NAMALWA (cell line): ENCODE measurements at places on chromosomes 6 and 20.

DNA sequence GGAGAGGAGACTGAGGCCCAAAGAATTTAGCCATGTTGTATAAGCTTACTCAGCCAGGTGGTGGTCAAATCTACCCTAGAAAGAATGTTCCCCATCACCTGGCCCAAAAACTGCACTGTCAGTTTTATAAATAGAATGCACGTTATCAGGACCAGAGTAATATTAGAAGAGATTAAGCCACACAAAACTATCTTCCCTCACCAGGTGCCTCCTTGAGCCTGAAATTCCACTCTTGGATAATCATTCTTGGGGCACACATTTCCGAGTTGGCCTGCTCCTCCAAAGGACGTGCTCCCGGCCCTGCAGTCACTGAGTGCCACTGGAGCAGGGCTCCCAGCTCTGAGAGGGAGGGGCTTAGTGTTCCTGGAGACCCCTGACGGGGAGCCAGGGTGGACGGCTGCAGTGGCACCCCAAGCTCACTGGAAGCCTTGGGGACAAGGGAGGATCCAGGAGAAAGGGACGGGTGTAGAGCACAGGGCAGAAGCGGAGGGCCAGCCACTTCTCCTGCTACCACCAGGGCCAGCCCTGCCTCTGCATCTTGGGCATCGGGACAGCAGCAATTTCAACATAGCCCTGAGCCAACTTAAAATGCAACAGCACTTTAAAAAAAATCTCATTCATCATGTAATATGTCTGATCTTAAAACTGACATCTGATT, 160.8 kb upstream of the QKI start:
- no peak for DNase-seq

- peak; percentile 93 for DNase-seq
Measured at GRCh38 chr6:36441307-36441894, 1.3 kb downstream of the PXT1 start.

- no peak for DNase-seq
Measured at GRCh38 chr20:12941025-12941424, 67.7 kb upstream of the SPTLC3 start.

DNA sequence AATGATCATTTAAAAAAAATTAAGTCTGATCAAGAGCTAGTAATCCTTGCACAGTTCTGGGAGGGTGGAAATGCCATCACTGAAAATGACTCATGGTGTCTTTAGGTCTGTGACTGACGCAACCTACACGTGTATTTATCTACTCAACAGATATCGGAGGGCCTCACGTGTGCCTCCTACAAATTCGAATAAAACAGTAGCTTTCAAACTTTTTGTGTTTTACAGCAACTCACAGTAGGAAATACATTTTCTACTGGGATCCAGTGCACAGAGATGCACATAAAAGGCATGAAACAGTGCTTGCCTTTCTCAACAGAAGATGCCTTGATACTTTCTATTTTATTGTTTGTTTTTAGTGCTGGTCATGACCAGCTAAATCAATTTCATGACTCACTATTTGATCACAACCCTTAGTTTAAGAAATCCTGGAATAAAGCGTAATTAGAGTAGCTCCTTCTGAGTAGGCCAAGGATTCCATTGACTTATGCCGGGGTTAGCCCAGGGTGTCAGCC, 210.0 kb upstream of the SNX9 start:
- no peak for DNase-seq

- DNase-seq = no peak
Measured at GRCh38 chr20:45892049-45892825, 1.1 kb downstream of the CTSA start.

DNA sequence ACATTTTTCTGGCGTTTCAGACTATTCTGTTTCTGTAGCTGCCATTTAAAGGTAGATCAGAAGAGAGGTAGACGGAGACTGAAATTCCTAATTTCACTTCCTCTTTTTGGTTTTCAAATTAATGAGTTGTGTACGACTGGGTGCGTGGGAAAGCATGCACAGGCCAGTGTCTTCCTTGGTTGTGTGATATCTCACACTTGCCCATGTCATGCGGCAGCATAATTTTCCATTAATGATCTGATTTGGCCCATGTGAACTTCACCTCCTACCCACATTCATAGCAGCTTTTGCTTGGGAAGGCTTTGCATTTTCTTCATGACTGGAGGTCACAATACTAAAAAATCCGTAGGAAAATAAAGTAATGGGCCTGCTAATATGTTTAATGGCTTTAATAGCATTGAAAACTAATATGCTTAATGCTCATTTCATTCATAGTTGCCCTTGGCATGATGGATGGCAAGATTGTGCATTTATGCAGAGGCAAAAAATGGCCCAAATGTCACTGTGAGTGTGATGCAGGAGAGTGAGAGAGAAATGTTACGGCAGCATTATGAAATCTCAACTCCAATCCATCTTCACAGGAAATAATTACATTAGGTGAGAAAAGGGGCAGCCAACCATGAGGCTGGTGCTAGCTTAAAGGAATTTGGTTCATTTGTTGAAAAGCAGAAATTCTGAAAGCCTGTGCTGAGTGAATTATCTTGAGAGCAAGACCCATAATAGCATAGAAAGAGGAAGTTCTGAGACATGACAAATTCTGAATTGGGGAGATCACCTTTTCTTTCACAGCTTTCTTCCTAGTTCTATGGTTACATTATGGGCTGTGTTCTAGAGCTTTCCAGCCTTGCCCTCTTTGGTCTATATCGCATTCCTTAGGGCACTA, 69.0 kb upstream of the UST start:
- DNase-seq = peak; percentile 85
